ENCODE measurements at places on chromosomes 12 and 14. TPM values are rescaled to one million over a fixed set of nuclear protein-coding genes. Genes with fewer than 3 reads are reported as not detected.

The SLC4A8 gene
- 0.75 TPM for total RNA-seq

The B3GNT4 gene
- not detected for total RNA-seq

The INHBC gene
- 102 TPM for total RNA-seq

The PRR13 gene
- total RNA-seq: 18.2 TPM

The PAWR gene
- total RNA-seq: 24.1 TPM

The TAS2R50 gene
- total RNA-seq: 0.89 TPM

The FAM234B gene
- 8.0 TPM for total RNA-seq

The ADAM21 gene
- total RNA-seq: not detected

The DPF3 gene
- total RNA-seq: 23.2 TPM

The MYF5 gene
- not detected for total RNA-seq

The CLEC9A gene
- not detected for total RNA-seq

The RPGRIP1 gene
- total RNA-seq: 1.3 TPM
